ENCODE measurements at places on chromosomes 11 and 22. TPM values are rescaled to one million over a fixed set of nuclear protein-coding genes. Genes with fewer than 3 reads are reported as not detected.

The SYTL2 gene
- total RNA-seq: 57.1 TPM

The AGBL2 gene
- total RNA-seq: not detected

The CNIH2 gene
- 5.2 TPM for total RNA-seq

The OR4C46 gene
- not detected for total RNA-seq

The VSIG2 gene
- total RNA-seq: not detected

The SLC43A3 gene
- total RNA-seq: 35.0 TPM

The APLNR gene
- total RNA-seq: not detected

The RAG2 gene
- not detected for total RNA-seq

The VSIG10L2 gene
- total RNA-seq: not detected

The IFITM10 gene
- total RNA-seq: 1.4 TPM

The C11orf91 gene
- total RNA-seq: 1.0 TPM

The TCN2 gene
- 1.7 TPM for total RNA-seq

The HEPN1 gene
- total RNA-seq: not detected

The ENTHD1 gene
- not detected for total RNA-seq

The AQP11 gene
- total RNA-seq: 2.2 TPM

The CELSR1 gene
- total RNA-seq: 19.3 TPM

The ST14 gene
- 231 TPM for total RNA-seq

The KCNJ11 gene
- total RNA-seq: 1.8 TPM

The SLC25A45 gene
- total RNA-seq: 13.1 TPM

The POU2AF3 gene
- not detected for total RNA-seq

The MYO7A gene
- total RNA-seq: 0.66 TPM

The HTR3B gene
- not detected for total RNA-seq

The TMA7B gene
- not detected for total RNA-seq

The HBD gene
- total RNA-seq: not detected

The WT1 gene
- 8.5 TPM for total RNA-seq

The BACE1 gene
- total RNA-seq: 27.7 TPM

The OR51B4 gene
- not detected for total RNA-seq

The OR5AS1 gene
- not detected for total RNA-seq

The RFPL3 gene
- total RNA-seq: not detected

The SCN4B gene
- not detected for total RNA-seq

The TRIM51 gene
- not detected for total RNA-seq

The MRGPRE gene
- not detected for total RNA-seq

The NOX4 gene
- not detected for total RNA-seq

The CTNND1 gene
- total RNA-seq: 121 TPM

The NLRP6 gene
- total RNA-seq: not detected
